OCI-M1 (cell line): ENCODE measurements at places on chromosomes 16 and 17.
A peak's percentile ranks its signal among the peaks of the same experiment; 100 is the strongest.

- no peak for DNase-seq
Observed at GRCh38 chr17:65885541-65886312, 306.2 kb downstream of the CEP112 start.

GRCh38 chr16:54050459-54051210, 236.0 kb downstream of the IRX3 start:
- peak; percentile 58 for DNase-seq

GRCh38 chr17:5522476-5522875, 36.1 kb downstream of the MIS12 start:
- DNase-seq = no peak

DNA sequence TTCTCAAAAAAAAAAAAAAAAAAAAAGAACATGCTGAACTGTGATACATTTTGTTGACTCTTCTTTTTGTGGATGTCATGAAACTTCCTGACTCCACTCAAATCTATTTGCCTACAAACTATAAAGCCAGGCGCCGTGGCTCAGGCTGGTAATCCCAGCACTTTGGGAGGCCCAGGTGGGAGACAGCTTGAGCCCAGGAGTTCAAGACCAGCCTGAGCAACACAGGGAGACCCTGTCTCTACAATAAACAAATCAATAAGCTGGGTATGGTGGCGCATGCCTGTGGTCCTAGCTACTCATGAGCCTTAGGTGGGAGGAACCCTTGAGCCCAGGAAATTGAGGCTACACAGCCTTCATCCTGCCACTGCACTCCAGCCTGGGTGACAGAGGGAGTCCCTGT, 1.5 kb upstream of the NT5C start:
- no peak for DNase-seq

DNA sequence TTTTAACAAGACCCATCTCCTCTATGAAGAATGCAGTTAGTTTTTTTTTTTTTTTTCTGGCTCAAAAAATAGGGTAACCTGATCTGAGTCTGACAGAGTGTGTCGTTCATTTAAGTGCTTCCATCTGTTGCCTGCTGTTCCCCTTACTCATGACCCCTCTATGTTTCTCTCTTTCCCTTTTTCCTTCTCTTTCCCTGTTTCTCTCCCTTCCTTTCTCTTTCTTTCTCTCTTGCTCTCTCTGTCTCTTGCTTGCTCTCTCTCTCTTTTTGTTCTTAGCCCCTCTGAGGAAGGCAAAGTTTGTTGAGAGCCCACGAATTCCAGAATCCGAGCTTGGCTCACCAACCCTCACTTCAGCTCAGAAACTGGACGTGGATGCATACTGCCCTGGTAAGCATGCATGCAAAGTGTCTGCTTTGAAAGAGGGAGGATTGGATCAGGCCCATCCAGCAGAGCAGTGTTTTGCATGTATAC, 185.0 kb downstream of the TANC2 start:
- DNase-seq = no peak

DNA sequence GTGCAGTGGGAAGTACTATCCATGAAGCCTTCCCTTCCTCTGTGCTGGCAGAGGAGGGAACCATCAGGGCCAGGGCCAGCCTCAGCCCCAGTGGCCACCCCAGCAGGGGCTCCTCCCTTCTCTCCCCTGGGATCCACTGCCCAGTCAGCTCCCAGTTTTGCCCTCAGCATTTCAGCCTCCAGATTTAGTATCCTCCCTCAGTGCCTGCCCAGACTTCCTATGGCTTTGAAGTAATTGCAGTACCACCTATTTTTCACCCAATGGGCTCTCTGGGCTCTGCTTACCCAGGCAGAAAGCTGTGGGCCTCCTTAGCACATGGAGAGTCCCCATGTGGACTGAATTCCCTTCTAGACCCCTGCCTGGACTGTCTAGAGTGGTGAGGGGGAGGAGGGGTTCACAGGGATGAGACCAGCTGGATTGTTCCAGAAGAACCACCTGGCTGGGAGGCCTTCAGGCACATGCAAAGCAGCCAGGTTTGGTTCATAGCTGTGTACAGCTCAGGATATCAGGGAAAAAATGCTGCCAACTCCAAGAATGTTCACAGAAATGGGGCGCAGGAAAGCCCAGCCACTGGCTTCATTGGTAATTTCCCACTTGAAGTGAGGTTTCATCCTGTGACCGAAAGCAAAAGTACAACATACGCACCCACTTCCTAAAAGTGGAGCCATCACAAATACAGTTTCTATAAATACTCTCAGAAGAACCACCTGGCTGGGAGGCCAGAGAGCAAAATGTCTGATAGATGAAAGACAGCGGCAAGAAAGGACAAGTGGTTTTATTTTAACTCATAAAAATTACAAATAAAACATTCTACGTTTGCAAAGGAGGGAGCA, 15.2 kb upstream of the HERPUD1 start:
- DNase-seq = no peak
